Stimulated activated CD8-positive, alpha-beta memory T cell treated with anti-CD3 and anti-CD28 coated beads, Interleukin-15, amount 100 ng/mL, for 4 hours (primary cell): ENCODE measurements at places on chromosomes 11 and 22.

DNA sequence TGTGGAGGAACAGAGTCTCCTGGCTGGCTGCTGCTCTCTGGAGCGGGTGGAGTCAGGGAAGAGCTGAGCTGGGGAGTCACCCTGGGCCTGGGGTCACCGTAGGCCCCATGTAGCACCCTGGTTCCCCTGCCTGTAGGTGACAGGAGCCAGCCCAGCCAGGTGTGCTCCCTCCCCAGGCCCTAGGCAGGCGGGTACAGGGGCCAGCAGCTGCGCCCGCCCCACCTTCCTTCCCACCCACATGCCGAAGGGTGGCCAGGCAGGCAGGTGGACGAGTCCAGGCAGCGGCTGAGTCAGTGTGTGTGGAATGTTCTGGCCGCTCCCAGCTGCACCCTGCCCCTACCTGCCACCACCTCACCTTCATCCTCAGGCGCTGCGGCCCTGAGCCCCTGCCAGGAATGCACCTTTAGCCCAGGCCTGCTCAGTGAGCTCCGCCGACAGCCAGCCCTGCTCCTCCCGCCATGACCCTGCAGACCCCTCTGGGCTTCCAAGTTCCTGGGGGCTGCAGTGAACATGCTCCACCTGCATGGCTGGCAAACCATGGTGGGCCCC is 654 bp upstream of the SYT8 start:
- no peak for DNase-seq

DNA sequence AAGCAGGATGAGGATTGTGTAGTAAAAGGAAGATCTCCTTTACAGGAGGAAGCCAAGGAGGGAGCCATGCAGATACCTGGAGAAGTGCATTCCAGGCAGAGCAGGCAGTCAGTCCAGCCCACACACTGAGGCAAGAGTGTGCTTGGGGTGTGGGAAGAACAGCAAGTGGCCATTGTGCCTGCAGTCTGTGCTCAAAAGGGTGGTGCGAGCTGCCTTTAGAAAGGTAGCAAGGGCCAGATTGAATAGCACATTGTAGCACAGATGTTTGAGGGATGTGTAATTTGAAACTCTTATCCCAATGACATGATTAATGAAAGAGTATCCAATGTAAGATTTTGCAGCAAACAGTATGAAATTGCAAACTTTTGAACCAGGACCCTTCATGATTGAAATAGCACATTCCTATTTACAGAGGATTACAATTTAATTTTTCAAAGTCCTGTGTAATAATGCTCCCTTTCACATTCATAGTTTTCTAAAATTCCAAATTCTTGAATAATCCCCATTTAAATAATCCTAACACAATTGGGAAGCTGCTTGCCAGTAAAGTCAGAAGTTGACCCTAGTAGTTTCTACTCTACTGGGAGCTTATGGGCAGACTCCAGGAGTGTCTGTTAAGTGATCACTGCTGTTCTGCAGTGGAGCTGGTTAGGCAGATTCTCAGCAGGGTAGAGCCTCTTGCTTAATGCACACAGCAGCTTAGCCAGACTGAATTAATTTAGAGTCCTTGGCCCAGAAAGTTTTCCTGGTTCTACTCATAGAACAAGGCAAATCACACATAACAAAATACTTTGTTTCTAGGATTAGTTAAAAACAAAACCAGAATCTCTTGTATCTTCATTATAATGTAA is 78.1 kb downstream of the CYB5R2 start:
- no peak for DNase-seq

DNA sequence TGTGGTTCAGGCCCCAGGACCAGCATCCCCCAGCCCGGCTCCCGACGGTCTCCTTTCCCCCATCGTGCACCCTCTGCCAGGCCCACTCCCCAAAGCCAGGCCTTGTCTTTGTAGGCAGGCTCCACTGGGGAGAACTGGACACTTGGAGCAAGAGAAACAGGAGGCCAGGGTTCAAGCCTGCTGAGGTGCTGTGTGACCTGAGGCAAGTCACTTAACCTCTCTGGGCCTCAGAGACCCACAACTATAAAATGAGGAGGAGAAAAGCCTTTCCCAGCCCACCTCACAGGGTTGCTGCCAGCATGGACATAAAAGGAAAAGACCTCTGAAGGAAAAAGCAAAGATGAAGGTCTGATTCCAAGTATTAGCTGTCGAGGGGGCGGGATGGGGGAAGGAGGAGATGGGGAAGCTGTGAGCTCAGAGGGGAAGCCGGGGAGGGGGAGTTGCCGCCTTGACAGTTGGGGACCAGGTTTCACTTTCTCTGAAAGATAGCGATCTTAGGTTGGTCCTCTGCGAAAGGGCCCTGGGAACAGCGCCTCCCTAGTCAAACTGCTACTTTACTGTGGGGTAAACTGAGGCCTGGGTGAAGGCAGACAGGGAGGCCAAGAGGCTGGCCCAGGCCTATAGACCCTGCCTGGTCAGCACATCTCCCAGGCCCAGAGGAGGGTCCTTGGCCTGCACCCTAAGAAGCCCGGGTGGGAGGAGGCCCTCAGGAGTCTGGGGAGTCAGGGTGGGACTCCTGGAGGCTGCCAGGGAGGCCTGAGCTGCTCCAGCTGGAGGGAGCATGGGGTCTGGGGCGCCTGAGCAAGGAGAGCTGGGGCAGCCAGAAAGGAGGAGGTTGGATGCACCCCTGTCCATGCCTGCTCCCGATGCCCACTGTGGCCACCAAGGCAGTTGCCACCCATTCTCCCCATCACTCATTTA is 991 bp upstream of the OSM start:
- no peak for DNase-seq

GRCh38 chr11:575996-576768 is at the start of gene PHRF1:
TSS of gene PHRF1 (plus strand) at chr11:576470. CDS start at chr11:581513, 5,043 bp downstream.
- DNase-seq: peak; percentile 92

DNA sequence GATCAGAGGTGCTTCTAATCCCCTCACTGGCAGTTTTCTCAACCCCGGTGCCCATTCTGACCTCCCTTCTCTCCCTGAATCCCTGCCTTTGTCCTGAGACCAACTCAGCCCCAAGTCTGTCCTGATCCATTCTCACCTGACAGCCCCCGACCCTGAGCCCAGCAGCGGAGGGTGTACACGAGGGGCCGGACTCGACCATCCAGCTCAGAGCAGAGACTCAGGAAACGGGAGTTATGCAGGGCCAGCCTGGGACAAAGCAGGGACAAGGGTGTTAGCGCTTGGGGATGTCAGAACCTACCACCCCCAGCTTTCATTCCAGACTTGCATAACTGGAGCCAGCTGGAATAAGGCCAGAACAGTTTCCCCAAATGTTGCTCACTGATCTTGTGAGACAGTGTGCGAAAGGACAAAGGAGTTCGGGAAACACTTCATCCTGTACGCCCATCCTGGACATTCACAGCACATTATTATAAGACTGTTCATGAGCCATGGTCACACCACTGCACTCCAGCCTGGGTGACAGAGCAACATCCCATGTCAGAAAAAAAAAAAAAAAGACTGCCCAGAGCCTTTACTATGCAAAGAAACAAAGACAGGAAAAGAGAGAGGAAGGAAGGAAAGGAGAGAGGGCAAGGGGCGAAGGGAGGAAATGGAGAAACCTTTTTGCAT is 3.5 kb upstream of the EEF1G start:
- no peak for DNase-seq
